Omental fat pad (tissue), 4 donors: ENCODE measurements at places on chromosomes 16 and 17. TPM values are rescaled to one million over a fixed set of nuclear protein-coding genes. Genes with fewer than 3 reads are reported as not detected.

DNA sequence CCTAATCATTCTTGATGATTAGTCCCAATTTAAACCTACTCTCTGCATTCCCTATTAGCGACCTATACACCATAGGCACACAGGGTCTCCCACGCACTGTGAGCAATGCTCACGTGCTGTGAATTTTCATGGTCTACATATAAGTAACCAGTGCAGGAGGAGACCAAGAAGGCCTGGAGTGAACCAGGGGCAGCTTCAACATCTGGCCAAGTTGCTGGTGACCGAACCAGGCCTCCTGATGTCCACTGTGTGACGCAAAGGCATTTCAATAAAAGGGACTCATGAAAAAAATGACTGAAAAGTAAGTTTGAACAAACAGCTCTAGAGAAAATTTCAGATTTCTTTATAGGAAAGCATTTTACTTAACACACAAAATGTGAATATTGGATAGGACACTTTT is 107.0 kb downstream of the ZFHX3 start:
- DNase-seq, result no peak

DNA sequence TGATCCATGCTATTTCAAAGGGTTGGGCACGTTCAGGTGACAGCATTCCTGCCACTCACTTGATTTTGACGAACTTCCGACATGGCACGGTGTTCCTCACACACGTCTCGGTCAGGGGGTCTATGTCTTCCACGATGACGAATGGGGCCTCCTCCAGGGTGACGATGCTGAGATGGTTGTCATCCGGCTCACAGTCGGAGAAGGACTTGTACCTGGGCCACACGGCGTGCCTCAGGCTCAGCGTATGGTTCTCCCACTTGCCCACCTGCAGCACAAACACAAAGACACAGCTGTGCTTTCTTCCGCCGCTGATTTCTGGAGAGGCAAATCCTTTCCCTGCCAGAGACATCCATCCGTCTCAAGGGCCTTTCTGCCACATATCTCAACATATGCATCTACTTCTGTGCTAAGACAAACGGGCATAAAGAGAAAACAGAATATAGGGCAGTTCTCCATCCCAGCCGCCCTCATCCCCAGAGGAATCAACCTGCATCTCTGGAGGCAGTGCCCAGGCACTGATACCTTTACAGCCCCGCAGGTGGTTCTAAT is 332.5 kb downstream of the GRIN2A start:
- no peak for DNase-seq

GRCh38 chr17:68695659-68696058 is 94.5 kb upstream of the FAM20A start:
- no peak for DNase-seq

The KRTAP4-3 gene
- not detected for total RNA-seq

The HOXB6 gene
- total RNA-seq, result 10.1 TPM
